ENCODE measurements at places on chromosomes 3 and 15.

DNA sequence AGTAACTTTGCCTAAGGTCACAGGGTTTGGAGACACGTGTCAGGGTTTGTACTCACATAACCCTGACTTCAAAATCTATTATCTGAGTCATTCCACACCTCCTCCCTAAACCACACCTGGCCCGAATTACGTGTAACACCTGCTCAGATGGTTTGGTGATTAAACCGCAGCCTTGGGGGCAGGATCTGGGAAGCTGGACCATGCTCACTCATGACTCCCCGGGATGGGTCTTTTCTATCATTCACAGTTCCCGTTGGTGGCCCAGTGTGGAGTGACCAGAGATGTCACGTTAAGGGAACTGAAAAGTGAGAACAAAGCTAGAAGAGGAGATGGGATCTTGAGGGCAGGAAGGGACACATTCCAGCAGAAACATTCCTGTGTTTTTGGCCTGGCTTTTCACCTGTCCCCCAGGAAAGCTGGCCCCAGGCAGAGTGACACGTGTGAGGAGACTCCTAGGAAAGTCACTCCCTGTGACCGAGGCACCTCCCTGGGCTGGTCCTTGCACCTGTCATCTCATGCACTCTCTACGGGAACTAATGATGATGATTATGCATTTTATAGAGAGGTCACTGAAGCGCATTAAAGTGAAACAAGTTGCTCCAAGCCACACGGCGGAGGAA, 75.4 kb upstream of the POMGNT2 start:
- peak; percentile 21 for DNase-seq

GRCh38 chr3:42610976-42611375, 10.5 kb downstream of the NKTR start:
- no peak for DNase-seq

GRCh38 chr3:105722943-105723556, 145.8 kb downstream of the CBLB start:
- DNase-seq: no peak

GRCh38 chr3:133733226-133733625, 13.0 kb upstream of the TF start:
- DNase-seq: no peak

GRCh38 chr3:173743111-173743510, 345.6 kb downstream of the NLGN1 start:
- no peak for DNase-seq

- DNase-seq: peak; percentile 43
Observed at GRCh38 chr15:65791335-65792137, 557 bp downstream of the DENND4A start.

- no peak for DNase-seq
Observed at GRCh38 chr15:57540211-57540610, 51.5 kb upstream of the MYZAP start.

DNA sequence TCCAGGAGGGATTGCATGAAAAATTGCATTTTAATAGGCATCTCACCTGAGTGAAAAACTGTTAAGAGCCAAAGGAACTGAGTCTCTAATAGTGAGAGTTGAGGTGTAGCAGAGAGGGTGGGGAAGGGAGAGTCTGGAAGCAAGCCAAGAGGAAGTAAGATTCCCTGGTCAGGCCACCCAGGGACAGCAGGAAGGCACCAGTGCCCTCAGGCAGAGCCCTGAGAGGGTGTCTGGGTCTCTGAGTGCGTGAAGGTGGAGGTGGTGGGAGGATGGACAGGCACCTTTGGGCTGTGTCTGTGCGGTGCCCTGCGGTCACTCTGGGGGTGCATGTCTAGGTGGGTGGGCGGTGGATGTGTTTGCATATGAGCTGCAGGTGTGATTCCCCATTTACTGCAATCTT, 300.4 kb upstream of the ROPN1 start:
- DNase-seq: no peak

- DNase-seq: no peak
Observed at GRCh38 chr15:85614059-85614458, 180.7 kb downstream of the KLHL25 start.

DNA sequence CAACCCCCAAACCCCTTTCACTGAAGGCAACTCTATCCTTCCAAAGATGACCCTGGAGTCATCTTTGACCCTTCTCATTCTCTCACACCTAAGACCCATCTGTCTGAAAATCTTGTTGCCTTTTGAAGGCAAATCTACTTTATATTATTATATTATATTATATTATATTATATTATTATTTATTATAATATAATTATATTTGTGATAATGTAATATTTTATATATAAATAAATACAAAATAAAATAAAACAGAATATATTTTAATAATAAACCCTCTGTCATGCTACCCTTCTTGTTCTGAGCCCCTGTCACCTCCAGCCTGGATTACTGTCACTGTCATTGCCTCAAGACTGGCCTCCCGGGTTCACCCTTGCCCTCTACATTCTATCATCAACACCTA, 5.0 kb upstream of the PROK2 start:
- DNase-seq: no peak

- no peak for DNase-seq
Observed at GRCh38 chr3:182389071-182389815, 404.1 kb upstream of the ATP11B start.

- DNase-seq: no peak
Observed at GRCh38 chr3:190528706-190529105, 14.8 kb downstream of the IL1RAP start.

- no peak for DNase-seq
Observed at GRCh38 chr15:55991802-55992768, 1.3 kb downstream of the NEDD4 start.

- no peak for DNase-seq
Observed at GRCh38 chr3:103127737-103128136, 692.9 kb downstream of the ZPLD1 start.

- no peak for DNase-seq
Observed at GRCh38 chr3:169344465-169344864, 319.0 kb downstream of the MECOM start.

DNA sequence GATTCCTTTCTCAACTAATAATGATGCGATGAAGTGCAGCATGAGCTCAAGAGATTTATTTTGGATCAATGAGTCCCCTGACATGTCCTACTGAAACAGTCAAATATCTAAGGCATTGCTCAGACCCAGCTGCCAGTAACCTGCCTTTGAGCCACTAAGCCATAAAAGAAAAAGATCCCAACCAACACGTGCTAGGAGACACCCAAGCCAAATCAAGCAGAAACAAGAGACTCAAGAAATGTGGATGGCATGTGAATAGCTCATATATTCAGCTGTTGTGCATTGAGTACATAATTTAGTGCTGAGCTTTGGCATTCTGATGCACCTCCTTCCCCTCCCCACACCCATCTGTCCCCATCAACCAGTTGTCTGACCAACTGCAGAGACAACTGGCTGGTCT, 29.2 kb downstream of the GJD2 start:
- DNase-seq: no peak

DNA sequence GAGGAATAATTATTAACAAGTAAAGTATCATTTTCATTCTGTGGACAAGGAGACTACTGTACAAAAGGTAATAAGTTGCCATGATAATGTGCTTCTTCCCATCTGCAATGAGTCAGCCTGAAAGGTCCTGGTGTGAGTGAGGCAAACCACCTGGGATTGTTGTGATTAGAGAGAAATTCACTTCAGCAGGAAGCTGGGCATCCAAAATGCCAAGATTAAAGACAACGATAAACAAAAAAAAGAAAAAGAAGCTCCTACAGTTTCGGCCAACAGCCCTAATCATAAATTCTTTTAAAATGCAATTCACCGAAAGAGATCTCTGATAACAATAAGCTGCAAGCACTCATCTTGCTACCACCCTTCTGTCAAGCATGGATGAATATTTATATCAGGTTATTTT, 507.8 kb downstream of the TUSC7 start:
- no peak for DNase-seq

GRCh38 chr3:131907796-131908195, 127.0 kb downstream of the CPNE4 start:
- DNase-seq: no peak

- DNase-seq: no peak
Observed at GRCh38 chr3:43426388-43426787, 140.0 kb downstream of the SNRK start.

DNA sequence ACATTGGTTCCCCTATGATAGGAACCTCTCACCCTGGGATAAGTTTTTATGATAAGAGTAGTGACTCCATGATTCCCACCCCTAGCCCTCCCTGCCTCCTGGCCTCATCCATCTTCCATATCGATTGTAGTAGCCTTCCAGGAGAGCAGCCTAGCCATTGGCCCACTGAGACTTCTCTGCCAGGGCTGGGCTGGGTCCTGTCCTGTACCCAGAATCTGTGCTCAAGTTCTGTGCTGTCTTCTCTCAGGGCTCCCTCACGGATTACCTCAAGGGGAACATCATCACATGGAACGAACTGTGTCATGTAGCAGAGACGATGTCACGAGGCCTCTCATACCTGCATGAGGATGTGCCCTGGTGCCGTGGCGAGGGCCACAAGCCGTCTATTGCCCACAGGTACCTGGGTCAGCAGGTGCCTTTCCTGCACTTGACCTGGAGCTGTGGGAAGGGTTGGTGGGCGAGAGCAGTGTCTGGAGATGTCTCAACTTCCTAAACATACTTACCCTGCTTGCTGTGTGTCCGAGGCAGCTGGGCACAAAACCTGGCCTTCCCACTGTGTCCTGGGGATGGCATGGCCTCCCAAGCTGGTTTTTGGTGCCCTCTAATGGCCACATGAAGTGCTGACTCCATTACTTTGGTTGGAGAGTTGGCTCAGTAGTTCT, 16.6 kb upstream of the EXOG start:
- peak; percentile 39 for DNase-seq

DNA sequence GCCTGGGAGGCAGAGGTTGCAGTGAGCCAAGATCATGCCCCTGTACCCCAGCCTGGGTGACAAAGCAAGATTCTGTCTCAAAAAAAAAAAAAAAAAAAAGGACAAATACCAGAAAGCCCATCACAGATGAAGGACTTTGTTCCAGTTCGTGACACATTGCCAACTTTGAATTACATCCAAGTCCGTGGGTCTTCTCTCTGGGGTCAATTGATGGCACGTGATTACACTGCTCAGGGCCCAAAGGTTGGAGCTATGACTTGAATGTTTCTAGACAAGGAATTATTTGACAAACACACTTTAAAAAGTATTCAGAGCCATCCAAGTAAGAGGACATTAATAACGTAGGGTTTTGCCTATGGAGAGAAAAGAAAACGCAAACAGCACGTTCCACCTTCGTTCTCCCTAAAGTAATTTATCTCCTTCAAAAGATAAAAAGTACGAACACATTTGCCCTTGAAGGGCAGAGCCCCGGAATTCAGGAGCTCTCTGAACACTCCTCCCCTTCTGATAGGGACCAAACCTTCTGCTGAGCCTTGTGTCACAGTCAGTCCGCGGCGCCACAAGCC, 31.3 kb upstream of the ST3GAL6 start:
- no peak for DNase-seq

- DNase-seq: no peak
Observed at GRCh38 chr3:78940128-78940527, 827.7 kb downstream of the ROBO1 start.

DNA sequence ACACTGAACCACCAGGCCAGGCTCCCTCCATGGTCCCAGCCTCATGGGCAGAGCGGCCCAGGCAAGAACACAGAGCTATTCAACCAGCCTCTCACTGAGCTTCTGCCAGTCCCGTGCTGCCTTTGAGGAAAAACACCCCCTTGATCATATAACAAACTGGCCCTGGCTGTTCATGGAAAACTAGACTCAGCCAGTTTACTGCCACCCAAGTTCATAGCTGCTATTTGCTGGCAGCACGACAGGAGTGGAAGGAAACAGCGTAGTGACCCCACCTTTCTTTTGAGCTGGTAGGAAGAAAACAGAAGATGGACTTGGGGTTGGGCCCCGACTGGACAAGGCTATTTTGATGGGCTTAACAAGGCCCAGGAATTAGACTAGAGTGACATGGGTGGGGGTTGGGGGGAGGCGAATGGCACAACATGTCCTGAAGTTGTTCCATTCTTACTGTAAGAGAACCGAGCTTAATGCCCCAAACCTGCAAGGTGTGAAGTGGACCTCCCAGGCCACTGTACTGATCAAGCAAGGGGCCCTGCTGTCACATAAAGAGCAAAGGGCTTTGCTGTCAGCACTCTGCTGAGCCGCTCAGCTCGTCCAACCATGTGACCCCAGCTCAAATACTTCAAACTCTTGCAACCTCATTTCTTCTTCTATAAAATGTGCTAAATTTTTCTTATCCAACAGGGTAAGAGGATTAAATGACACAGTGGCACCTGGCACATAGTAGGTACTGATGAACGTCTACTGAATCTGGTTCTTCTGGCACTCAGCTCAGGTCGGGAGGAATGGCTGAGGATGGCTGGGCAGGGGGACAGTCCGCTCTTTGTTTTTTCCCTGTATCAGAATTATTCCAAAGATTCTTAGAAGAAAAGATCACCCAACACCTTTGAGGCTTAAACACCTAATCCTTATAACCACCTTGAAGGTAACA, 1.6 kb downstream of the FBXL22 start:
- no peak for DNase-seq

DNA sequence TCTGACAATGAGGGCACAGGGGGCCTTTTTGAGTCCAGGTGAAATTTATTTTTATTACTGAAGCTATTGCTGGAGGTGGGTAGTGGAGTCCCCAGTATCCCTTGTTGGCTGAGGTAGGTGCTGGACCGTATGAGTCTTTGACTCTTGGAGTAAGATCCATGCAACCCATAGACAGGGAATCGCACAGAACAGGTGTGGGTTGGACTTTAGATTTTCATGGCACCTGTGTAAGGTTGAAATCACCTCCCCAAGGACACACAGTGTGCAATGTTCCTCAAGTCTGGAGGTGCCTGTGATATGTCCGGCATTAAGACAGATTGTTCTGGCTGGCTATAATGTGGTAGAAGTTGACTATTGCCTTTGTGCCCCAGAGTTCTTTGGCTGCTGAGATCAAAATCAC, 23.5 kb downstream of the MKRN3 start:
- no peak for DNase-seq

GRCh38 chr15:58165661-58166060, 27.5 kb downstream of the AQP9 start:
- no peak for DNase-seq

DNA sequence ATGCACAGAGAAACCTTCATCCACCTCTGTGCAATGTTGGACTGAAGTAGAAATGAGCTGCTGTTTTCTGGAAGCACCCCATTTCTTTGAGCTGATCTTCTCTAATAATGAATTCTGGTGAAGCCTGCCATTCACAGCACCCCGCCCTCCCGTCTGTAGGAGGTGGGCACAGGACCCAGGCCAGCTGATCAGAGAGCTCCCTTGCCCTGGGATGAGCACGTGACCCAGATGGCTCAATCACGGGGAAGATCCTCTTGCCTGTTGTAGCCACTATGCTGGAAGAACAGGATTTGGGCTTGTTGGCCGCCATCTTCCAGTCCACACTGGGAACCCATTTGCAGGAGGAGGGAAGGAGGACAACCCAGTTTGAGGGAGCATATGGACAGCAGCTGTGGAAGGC, 44.5 kb downstream of the GOLGA6L2 start:
- no peak for DNase-seq

GRCh38 chr3:53077476-53078220, 31.8 kb upstream of the SFMBT1 start:
- no peak for DNase-seq
